CD4-positive, alpha-beta T cell treated with Interleukin-21 for 1 hour (primary cell): ENCODE measurements at places on chromosomes 1 and 21.

DNA sequence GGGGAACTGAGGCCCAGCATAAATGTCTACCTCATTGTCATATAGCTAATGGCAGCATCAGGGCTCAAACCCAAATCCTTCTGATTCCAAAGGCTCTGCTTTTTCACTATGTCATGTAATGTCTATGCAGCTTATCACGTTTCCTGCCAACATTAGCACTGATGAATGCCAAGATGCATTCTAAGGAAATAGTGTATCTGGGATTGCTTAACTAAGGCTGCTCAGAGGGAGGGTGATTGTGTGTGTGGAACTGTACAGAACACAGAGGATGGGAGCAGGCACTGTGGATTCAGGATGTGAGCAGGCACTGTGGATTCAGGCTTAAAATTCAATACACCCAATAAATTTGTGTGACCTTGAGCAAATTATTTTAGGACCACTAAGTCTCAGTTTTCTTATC lies 456.4 kb upstream of the DEPDC1 start:
- DNase-seq, result no peak

DNA sequence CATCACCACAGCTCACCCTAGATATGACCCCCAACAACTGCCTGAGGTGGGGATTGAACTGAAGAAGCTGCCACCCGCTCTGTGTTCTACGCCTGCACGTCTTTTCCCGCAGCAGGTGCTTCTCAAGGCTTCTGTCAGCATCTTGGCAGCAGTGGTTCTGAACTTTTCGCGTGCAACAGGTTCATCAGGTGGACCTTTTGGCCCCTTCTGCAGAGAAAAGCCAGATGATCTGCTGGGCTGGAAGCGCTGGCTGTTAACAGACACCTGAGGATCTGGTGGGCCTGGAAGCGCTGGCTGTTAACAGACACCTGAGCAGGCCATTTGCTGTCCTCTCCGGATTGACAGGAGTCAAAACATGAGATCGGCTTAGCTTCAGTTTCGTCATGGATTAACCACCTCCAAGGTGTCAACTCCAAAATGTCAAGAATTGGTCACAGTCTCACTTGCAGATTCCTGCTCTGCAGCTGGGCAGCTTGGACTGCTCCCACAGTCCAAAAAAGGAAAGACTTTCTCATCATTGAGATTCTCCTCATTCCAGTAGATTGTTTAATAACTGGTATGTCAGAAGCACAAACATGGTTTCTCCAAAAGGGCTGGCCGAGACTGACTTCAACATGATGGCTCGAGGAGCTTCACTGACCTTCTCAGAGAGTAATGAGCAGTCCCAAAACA lies 4.7 kb downstream of the C1orf174 start:
- no peak for DNase-seq

DNA sequence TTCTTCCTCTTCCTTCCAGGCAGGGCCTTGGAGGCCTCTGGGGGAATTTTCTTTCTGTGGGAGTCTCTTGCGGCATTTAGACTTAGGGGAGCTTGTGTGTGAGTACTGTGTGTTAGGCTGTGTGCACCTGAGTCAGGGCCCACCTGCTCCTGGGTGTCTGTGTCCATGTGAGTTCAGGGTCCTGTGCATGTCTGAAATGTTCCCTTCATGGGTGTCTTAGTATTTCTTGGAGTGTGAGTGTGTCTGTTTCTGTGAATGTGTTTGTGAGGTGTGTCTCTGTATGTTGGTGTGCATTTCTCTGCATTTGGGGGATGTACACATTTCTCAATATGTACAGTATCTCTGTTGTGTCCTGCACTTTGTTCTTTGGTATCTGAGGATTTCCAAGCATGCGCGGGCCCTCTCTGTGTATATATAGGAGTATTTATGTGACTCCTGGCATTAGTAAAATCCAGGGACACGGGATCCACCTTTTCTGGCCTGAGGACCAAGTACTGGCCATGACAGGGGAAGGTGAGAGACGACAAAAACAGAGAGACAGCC lies 2.4 kb downstream of the TFAP2E start:
- no peak for DNase-seq

GRCh38 chr1:16981269-16981849 lies 939 bp upstream of the MFAP2 start:
- DNase-seq, result no peak

DNA sequence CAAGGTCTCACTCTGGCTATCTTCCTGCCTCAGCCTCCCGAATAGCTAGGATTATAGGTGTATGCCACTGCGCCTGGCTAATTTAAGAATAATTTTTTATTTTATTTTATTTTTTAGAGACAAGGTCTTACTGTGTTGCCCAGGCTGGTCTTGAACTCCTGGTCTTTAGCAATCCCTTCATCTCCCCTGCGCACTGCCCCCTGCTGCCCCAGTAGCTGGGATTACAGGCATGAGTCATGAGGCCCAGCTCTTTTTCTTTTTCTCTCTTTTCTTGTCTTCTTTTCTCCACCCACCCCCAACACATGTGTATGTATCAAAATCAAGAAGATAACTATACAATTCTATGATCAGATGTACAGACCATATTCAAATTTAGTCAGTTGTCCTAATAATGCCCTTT lies 87.2 kb downstream of the PEX14 start:
- peak; percentile 10 for DNase-seq

GRCh38 chr1:3531928-3532327 lies 77.5 kb downstream of the ARHGEF16 start:
- DNase-seq, result no peak

GRCh38 chr1:44636083-44636687 lies 38.1 kb downstream of the TMEM53 start:
- no peak for DNase-seq

- DNase-seq, result no peak
These were observed 10.6 kb downstream of the PRDX1 start for GRCh38 chr1:45510972-45511527.

DNA sequence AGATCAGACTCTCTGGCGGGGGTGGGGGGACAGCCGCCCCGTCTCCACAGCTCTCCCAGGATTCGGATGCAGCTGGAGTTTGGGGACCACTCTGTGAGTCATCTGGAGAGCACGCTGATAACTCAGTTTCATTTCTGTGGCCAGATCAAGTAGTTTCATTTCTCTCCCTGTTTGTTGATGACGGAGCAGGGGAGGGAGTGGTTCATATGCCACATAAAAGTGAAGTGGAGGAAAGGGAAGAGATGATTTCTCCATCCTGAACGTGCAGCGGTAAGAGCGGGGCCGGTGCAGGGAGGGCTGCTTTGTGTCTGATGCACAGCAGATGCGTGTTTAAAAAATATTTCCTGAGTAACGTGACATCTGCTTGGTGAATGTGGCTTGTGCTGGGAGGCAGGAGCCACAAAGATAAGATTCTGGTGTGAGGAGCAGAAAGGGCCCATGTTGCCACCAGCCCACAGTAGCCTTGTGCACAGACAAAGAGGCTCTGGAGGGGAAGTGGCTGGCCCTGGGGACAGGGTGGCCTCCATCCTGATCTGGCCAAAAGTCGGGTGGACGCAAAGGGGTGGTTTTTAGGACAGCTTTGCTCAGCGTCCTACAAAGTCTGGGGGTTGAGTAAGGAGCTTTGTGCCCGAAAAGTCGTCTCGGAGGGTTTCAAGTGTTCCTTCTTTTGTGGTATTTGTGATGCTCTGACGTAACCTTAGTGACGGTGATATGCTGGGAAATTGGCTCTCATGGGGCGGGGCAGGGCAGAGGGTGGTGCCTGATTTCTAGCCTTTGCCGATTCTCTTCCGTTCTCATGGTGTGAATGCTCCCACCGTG lies at the start of gene MX2:
MX2 (plus strand) TSS at position 242 of the 819 bp plus-strand sequence. CDS start 14,880 bp downstream, outside the sequence.
- peak; percentile 94 for DNase-seq

GRCh38 chr1:61013946-61014667 lies 68.3 kb upstream of the NFIA start:
- DNase-seq, result no peak

- no peak for DNase-seq
These were observed 29.4 kb downstream of the PSMG1 start for GRCh38 chr21:39153842-39154241.

DNA sequence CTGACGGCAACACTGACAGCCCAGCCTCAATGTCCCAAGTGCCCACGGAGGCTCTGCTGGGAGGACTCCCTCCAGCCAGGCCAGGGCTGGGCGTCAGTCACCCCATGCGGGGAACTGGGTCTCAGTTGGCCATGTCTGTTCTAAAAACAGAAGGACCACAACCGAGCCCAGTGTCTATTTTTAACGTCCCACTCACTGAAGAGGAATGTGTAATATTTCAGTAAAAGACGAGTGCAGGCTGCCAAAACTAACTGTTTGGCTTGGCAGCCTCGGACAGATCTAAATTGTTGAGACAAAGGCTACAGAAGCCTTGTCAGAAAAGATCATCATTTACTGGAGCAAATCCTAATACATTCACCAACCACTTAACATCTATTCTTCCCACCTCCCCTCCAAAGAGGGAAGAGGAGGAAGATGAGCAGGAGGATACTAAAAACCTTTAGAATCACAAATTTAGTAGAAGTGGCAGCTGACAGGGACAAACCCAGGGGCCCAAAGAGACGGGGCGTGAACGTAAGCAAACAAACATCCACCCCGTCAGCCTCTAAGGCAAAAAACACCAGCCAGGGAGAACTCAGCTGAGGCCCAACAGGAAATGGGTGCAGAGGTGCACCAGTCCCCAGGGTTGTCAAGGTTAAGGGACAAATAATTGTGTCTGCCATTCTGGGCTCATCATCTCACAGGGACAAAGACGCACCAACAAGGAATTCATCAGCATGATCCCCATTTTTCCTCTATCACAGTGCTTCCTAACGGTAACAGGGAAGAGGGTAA lies 18.7 kb downstream of the C1orf198 start:
- DNase-seq, result no peak
